ENCODE measurements at places on chromosomes 13 and 19.

DNA sequence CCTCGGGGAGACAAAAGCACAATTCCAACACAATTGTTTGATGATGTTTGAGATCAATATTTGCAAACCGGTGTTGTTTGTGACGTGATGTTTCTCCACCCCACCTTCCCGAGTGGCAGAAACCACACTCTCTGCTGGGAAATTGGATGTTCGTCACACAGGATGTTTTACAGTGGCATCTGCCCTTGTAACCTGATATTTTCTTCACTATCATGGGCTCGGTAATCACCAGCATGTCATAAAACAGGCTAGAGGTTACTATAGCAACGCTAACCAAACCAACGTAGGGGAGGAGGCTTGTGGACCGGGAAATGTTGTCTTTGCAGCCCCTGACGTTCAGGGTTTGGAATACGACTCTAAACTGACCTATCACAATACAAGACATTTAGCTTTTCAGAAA, 454.5 kb downstream of the IRS2 start:
- DNase-seq = no peak

GRCh38 chr13:96248103-96248502, 158.2 kb downstream of the HS6ST3 start:
- no peak for DNase-seq

GRCh38 chr19:13972368-13973155, 20.3 kb downstream of the DCAF15 start:
- no peak for DNase-seq

- peak; percentile 57 for DNase-seq
Measured at GRCh38 chr19:51368366-51369282, at the start of gene CLDND2. CLDND2 (minus strand) TSS chr19:51369003; CDS start chr19:51368577, 426 bp downstream.

DNA sequence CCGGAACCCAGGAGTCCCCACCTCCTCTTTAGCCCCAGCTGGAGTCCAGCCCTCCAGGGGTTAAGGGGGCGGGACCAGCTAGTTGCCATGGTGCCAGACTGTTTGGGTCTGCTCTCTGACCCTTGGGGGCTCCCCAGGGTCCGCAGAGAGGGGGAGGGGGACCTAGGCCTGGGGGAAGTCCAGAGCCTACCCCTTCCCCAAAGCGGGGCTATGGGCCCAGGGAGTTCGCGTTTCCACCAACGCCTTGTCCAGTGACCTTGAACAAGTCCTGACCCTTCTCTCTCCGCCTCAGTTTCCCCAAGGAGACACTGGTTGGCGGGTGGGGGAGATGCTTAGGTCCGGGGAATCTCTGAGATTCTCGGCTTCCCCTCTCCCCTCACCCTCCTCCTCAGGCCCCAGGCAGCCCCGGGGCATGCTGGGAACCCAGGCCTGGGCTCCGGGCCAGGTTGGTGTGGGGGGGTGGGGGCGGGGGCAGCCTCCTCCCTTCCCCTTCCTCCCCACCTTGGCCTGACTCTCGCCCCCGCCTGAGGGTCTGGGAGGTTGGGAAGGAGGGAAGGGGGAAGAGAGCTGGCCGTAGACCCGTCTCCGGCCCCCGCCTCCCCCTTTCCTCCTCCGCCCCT, 2.6 kb upstream of the SPACA6 start:
- peak; percentile 78 for DNase-seq

DNA sequence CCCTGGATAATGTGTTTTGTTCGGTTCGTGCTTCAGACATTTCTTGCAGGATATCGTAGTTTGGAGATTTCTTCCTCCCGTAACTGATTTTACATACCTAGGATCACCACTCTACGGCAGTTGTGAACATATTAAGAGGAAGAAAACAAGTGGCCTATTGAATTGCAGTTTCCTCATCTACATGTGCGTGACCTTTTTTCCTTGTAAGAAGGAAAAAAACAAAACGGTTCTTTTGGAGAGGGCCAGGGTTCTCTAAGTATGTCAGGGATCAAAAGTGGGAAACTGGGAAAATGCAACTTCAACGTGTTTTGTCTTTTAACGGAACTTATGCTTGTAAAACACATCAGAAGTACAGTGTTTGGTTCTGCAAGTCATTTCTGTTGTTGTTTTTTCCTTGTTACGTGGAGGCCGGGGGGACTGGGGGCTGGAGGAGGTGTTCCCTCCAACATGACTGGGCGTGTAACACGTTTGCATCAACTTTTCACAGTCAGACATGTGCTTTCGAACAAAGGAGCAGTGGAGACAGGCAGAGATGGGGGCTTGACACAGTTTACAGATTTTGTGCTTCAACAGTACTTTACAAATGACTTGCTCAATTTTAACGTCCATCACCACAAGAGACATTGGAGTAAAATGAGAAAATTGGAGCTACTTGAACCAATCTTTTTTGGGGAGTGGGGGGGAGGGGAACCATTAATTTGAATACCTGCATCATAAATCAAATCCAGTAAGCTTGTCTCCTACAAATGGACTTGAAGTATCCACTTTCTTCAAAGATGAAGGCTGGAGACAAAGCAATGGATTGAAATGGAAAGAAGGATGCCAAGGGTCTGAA, 3.8 kb downstream of the ZC3H4 start:
- peak; percentile 93 for DNase-seq

GRCh38 chr13:81133066-81133465, 792.1 kb upstream of the SPRY2 start:
- no peak for DNase-seq

GRCh38 chr19:1045247-1045603, 5.3 kb downstream of the ABCA7 start:
- DNase-seq = peak; percentile 75

- DNase-seq = no peak
Measured at GRCh38 chr13:30848332-30849027, 57.6 kb upstream of the MEDAG start.

DNA sequence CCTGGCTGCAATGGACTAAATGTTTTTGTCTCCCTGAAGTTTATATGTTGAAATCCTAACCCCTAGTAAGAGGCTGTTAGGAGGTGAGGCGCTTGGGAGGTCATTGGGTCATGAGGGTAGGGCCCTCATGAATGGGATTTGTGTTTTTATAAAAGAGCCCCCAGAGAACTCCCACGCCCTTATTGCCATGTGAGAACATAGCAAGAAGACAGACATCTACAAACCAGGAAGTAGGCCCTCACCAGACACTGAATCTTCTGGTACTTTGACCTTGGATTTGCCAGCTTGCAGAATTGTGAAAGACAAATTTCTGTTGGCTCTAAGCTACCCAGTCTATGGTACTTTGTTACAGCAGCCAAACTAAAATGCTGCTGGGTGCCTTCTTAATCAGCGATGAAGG, 96.1 kb upstream of the SPATA13 start:
- DNase-seq = no peak

- DNase-seq = no peak
Measured at GRCh38 chr19:43353606-43354304, at the start of gene CD177. CD177 (plus strand) TSS chr19:43353686; CDS start chr19:43353715, 29 bp downstream.

Data from KBM-7 (cell line).